ENCODE measurements at places on chromosomes 1 and 21.
A peak's percentile ranks its signal among the peaks of the same experiment; 100 is the strongest.

GRCh38 chr1:156583821-156584622 lies 4.5 kb downstream of the TTC24 start:
- DNase-seq, result peak; percentile 86

DNA sequence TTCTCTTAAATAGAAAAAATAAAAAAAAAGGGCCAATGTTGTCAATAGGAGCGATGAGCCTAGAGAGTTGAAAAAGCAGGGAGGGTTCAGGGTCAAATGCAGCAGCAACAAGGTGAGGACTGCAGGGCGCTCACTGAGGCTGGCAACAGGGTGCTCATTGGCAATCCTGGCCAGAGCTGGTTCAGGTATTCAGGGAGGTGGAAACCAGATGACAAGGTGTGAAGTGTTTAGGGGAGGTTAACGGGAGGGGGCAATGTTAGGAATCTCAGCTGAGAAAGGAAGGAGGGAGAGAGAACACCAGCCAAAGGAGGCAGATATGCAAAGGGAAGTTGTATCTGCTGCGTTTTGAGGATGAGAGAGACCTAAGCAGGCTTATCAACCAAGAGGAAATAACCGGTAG lies 129.8 kb upstream of the DAB1 start:
- no peak for DNase-seq

DNA sequence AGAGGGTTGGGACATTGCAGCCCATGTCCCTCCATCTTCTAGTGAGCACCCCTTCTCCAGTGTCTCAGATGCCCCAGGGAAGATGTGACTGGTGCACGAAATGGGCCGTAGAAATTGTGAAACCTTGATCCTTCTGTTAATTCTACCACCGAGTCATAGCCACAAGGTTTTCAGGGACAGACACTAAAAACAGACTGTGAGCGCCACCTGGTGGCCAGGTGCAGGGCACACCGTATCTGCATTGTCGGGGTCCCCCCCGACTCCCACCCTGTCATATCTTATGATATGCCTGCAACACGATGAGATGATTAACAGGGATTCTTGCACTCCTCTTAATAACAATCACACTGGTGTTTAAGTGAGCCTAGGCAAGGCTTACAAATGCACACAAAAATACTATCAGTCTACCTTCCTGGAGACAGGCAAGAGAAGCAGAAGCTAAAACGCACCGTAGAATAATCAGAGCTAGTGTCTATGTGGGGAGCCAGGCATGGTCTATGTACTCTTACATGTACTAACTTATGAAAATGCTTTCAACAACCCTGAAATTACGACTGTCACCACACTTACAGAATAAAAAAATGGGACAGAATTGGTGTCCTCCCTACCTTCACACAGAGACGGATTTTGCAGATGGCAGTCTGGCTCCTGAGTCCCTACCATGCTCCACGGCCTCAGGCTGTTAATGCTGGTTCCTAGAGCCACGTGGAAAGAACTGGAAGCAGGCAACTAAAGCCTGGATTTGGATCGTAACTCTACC lies 57.9 kb downstream of the FHAD1 start:
- DNase-seq, result peak; percentile 28

DNA sequence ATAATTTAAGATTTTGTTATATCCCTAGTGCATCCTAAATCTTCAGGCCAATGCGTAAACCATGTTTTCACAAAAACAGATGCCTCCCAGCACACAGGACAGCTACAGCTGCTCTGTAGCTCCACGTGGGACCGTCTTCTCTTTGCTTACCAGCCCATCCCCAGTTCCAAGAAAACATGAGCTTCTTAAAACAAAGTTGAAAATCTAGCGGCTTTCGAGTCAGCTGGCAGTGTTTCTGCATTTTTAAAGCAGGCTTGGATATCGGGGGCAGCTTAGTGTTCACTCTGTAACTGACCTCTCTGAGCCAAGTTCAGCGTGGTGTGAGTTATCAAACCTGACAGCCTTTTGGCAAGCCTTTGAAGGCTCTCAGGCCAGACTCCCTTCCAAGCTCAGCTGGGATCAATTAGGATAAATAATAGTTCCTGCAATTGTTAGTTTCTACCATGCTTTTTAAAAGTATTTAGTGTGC lies 881.5 kb downstream of the LTN1 start:
- DNase-seq, result no peak

DNA sequence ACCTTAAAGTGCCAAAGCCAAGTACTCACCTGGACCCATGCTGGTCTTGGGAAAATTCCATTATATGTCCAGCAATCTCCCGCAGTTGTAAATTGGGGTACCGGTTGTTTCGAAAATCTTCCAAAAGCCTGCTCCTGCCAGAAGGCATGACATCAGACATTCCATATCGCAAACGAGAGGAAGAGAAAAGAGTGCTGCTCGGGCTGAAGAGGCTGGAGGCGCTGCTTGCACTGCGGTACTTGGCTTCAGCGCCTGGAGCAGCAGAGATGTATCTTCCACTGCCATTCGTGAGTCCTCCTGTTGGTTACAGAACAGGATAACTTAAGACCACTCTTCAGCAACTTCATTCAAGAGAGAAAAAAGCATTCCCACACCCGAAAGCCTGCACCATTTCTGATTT lies 45.1 kb upstream of the SDC3 start:
- no peak for DNase-seq

DNA sequence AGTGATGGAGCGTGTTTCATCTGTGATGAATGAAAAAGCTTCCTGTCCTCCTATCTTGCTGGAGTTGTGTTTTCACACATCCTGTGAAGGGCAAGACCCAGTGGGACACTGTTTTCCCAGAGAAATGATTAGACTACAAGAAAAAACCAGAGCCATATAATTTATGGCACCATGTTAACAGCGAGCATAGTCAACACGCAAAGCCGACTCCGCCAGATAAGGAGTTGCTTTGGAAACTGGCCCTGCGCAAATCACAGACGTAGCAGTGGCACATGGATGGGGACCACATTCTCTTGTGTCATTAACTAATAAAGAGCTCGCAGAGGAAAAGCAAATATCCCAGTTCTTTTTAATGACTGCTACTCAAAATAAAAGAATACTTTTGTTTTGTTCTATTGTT lies 471.2 kb upstream of the RUNX1 start:
- DNase-seq, result no peak

DNA sequence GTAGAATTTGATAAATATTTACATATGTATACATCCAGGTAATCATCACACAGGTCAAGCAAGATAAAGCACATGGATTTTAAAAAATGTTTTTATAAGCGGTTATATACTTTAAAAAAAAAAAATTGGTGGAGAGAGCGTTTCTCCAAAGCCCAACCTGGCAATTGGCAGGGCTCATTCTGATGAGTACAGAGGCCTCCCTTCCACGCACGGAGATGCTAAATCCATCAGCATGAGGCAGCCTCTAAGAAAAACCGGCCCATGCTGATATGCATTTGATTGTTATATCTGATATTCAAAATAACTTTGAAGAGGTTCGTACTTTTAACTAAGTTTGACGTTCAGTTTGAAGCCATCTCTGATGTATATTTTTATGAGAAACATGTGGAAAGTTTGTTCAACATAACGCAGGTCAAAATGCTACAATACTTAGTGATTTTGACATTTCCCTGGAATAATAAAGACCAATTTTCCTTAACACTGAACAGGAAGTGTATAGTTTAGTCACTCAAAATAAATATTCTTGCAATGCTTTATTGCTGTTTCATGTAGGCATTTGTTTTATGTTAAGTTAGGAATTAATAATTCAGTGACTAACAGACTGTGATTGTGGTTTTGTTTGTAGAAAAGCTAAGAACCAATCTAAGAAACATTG lies 151.7 kb downstream of the NR5A2 start:
- DNase-seq, result no peak

- DNase-seq, result no peak
Observed at GRCh38 chr1:7538033-7538432, 233.1 kb upstream of the VAMP3 start.

GRCh38 chr1:33008051-33008914 lies 28.4 kb downstream of the AK2 start:
- DNase-seq, result no peak

DNA sequence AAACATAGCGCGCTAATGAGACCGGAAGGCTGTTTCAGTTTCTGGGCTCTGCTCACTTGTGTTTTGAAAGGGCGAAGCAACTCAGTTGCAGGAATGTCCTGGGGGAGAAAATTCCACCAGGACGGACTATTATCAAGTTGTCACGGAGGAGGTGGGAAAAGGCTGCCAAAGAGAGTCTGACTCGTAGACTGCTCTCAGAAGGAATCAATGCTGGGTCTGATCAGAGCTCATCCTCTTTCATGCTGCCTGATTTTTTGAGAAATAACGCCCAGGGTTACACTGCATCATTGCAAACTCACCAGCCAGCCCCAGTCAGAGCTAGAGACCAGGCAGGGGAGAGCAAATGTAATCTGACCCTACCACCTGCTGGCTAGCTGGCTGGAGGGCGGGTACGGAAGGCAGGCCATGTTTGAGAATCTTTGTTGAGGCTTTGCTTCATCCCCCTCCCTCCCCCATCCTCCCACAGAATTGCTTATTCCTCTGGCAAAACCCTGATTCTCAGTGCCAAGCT lies 36.4 kb upstream of the BCL9 start:
- no peak for DNase-seq

DNA sequence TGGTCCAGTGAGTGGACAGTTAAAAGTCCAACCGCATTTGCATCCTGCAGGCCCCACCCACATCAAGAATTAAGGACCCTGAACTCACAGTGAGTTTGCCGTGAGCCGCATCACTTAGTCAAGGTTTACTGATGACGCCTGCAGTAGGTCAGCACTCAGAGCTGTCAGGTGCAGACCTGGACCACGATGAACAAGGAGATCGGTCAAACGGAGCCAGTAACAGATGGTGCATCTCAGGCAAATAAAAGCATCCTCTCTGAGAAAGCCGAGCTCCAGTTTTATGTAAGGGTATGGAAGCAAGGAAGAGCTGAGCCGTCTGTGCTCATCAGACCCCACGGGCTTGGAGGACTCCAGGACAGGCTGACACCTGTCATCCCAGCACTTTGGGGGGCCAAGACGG lies 4.5 kb downstream of the PRDM15 start:
- DNase-seq, result no peak

DNA sequence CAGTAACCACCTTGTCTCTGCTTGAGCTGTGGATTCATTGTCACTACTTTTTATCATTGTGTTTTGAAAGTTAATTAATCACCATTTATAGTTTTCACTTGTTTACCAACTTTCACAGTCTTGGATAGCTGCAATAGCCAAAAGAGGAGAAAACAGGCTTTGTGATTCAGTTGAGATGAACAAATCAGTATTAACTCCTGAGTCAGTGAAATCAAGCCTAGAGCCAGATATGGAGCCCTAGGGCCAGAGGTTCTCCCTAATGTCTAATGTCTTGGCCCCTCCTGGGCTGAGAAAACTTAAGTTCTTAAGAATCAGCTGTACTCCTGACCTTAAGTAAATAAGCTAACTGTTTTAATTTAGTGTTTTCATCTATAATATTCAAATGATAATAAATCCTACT lies 228.8 kb downstream of the DNM3 start:
- no peak for DNase-seq

- DNase-seq, result no peak
Observed at GRCh38 chr1:235613602-235614001, 36.0 kb downstream of the GNG4 start.

GRCh38 chr1:153957744-153958110 lies 685 bp downstream of the CRTC2 start:
- DNase-seq, result peak; percentile 46

DNA sequence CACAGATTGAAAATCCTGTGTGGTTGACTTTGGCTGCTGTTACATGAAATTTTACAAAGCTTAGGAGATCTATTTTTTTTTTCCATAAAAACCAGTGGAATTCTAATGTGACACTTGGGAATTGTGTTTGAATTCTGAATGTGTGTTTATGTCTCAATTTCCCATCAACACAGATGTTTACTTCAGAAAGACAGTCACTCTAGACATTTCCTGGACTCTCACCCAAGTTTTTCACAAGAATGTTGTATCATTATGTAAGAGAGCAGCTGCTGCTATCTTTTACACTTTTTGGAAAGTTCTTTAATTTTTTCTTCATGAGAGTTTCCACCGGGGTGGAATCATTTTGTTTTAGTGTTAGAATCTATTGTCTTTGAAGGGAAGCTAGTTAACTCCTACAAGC lies 210.1 kb downstream of the GIPC2 start:
- no peak for DNase-seq

DNA sequence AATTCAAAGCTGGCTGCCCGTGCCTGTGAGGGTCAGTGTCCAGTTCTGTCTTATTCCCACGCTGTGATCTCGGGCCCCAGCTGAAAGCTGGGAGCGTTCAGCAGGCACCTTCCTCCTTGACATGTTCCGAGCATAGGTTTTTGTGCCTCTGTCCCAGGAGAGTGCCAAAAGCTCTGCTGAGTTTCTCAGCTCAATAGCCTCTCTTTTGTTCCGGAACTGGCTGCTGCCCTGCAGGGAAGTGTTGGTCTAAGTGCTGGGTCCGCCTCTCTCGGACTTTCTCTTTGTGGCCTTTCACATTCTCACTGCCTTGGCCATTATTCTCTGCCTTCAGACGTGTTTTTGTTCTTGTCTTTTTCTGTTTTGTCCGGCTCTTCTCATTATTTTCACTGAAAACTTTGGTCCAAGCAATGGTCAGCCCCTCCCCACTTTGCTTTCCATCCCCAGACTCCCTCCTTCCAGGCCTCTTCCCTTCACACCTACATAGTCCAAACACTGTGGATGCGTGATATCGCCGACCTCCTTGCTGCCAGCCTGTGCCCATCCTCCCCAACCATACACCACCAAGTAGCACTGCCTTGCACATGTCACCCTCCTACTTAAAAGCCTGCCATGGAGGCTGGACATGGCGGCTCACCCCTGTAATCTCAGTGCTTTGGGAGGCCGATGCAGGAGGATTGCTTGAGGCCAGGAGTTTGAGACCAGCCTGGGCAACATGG lies 233.8 kb downstream of the RHOU start:
- DNase-seq, result no peak

DNA sequence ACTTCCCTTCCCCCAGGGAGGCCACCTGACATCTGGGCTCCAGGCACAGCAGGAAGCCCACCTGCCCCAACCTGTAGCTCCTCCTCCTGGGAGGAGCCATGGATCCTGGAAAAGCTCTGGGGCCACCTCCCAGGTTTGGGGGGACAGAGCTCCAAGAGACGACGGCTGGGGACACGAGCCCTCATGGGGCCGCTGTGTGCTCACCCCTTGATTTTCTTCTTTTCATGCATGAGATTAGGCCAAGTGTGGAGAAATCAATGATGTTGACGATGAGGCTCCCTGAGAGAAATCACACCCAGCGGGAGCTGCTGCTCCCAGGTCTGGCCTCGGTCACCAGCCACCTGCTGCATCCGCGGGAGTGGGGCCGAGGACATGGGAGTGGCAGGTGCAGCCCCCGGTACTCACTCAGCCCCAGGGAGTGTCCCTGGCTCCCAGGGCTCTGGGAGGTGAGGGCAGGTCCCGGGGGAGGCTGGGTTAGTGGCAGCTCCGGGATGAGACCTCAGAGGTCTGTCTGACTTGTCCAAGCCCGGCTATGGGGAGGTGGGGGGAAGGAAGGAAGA lies 8.7 kb downstream of the TNFRSF14 start:
- DNase-seq, result no peak

GRCh38 chr1:212582291-212582690 lies 26.3 kb upstream of the ATF3 start:
- DNase-seq, result no peak

DNA sequence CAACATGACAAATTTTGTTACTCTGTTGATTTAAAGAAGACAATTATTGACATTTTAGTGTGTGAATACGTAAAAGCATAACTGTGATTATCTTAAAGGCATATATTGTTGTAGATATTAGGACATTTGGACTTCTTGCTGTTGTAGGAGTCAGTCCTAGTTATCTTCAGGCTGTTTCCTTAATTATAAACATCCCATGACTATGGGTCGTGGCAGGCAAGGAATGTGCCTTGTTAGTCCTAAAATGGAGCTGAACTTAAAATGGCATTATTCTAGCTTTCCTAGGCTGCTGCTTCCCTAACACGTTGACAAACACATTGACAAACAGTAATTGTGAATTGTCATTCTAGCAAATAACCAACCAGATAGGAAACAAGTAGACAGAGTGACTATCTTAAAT lies 4.4 kb upstream of the MPZL1 start:
- DNase-seq, result no peak
